ENCODE measurements at places on chromosomes 7 and 10. TPM values are rescaled to one million over a fixed set of nuclear protein-coding genes. Genes with fewer than 3 reads are reported as not detected.

Gene C1QL3
- not detected for total RNA-seq

Gene GIMAP7
- total RNA-seq, result 36.9 TPM

Gene ZPBP
- not detected for total RNA-seq

Gene ST7
- total RNA-seq, result 8.1 TPM

Gene PRSS2
- total RNA-seq, result not detected

Gene ELN
- total RNA-seq, result not detected

Gene GTPBP10
- total RNA-seq, result 42.5 TPM

Gene ACTL6B
- not detected for total RNA-seq

Gene HDAC9
- total RNA-seq, result 0.69 TPM

Gene SBDS
- 53.8 TPM for total RNA-seq

Gene CLDN4
- 0.16 TPM for total RNA-seq

Gene SFRP5
- total RNA-seq, result not detected

GRCh38 chr7:19215412-19215811, 70.2 kb upstream of the FERD3L start:
- H3K27ac ChIP-seq, result no peak overlapping the region
- H3K4me3 ChIP-seq, result no peak overlapping the region

GRCh38 chr7:158867214-158867984, 11.0 kb downstream of the DYNC2I1 start:
- peaks cover 19% of the 10 kb centered on the region for H3K36me3 ChIP-seq
- DNase-seq, result no peak
- no peaks in the 10 kb centered on the region for H3K27me3 ChIP-seq
- no peak overlapping the region for H3K27ac ChIP-seq
- peaks cover 35% of the 10 kb centered on the region for H3K4me1 ChIP-seq

DNA sequence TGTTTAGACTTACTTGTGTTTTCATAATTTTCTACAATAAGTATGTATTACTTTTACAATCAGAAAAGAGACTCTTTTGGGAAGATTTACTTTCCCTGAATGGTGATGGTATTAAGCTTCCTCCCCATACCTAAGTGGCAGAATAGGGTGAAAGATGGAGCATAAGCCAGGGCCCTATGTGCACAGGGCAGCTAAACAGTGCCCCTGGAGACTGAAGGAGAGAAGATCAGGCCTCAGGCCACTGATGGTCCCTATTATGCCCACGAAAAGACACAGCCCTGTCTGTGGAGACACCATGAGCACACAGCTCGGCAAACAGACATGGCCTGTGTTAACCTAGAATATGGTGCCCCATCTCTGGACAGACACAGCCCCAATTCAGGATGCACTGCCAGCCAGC, 139.4 kb downstream of the OAT start:
- H3K4me3 ChIP-seq, result no peak overlapping the region
- peaks cover 1% of the 10 kb centered on the region for H3K27me3 ChIP-seq
- H3K36me3 ChIP-seq, result no peaks in the 10 kb centered on the region

DNA sequence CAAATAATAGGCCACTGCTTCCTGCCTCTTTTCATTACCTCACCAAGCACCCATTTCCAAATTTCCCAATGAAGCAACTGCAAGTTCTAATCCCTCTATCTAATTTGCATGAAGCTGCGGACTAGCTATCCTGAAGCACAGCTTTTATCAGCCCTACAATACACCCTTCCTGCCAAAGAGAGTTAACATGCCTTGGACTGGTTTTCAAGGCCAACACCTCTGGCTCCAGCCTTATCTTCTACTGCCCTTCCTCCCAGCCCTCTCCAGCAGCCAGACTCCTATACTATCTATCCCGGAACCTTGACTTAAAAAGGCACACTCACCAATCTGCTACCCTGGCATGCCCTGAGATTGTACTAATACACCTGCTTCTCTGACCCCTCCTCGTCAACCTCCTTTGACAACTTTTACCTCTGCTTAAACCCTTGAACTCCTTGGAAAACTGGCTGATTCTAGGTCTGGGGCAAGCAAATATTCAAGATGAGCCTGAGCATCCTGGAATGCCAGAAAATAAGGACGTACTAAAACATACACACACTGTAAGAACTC, 73.4 kb downstream of the SGMS1 start:
- no peak overlapping the region for H3K4me3 ChIP-seq
- H3K4me1 ChIP-seq, result peaks cover 24% of the 10 kb centered on the region
- DNase-seq, result no peak
- H3K27me3 ChIP-seq, result no peaks in the 10 kb centered on the region

DNA sequence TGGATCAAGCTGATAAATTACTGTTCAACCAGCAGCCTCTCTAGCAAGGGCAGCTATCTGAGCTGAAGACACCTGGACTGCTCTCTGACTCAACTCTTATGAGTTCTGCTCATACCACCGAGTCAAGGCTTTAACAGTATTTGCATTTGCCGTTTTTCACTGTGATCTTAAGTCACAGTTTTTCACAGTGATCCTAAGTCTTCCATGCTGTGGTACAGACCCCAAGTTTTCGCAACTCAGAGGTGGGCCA, 31.3 kb downstream of the PIP4K2A start:
- H3K4me3 ChIP-seq, result peak overlapping the region; percentile 70
- no peaks in the 10 kb centered on the region for H3K27me3 ChIP-seq
- peak overlapping the region; percentile 97 for H3K27ac ChIP-seq
- peaks cover 86% of the 10 kb centered on the region for H3K4me1 ChIP-seq
- H3K36me3 ChIP-seq, result peaks cover 11% of the 10 kb centered on the region

GRCh38 chr10:3935141-3935540, 150.1 kb upstream of the KLF6 start:
- no peaks in the 10 kb centered on the region for H3K27me3 ChIP-seq
- H3K4me1 ChIP-seq, result peaks cover 50% of the 10 kb centered on the region
- H3K27ac ChIP-seq, result peak overlapping the region; percentile 91
- peaks cover 17% of the 10 kb centered on the region for H3K36me3 ChIP-seq
- peak; percentile 89 for DNase-seq
- H3K4me3 ChIP-seq, result peak overlapping the region; percentile 37

DNA sequence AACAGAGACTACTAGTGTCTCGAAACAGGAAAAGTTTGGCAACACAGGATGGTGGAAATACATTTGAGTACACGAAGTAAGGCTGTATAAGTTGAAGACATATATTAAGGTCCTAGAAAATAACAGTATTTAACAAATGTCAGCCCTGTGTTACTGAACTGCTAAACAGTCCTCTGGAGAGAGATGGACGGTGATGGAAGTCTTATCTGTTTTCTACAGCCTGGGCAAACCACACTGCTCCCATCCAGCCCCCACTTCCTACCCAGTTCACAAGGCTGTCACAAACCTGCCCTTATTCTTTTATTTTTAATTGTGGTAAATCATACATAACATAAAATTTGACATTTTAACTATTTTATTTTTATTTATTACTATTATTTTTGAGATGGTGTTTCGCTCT, 179.1 kb downstream of the DNAJC1 start:
- DNase-seq, result no peak
- H3K27ac ChIP-seq, result no peak overlapping the region
- peaks cover 25% of the 10 kb centered on the region for H3K36me3 ChIP-seq

- H3K27ac ChIP-seq, result no peak overlapping the region
- no peak for DNase-seq
- H3K4me1 ChIP-seq, result no peaks in the 10 kb centered on the region
- H3K4me3 ChIP-seq, result no peak overlapping the region
- H3K36me3 ChIP-seq, result no peaks in the 10 kb centered on the region
- peaks cover 17% of the 10 kb centered on the region for H3K27me3 ChIP-seq
Observed at GRCh38 chr7:94400643-94401427, 6.1 kb downstream of the COL1A2 start.

GRCh38 chr7:7751243-7752092, 33.1 kb upstream of the RPA3 start:
- no peak for DNase-seq
- H3K27ac ChIP-seq, result no peak overlapping the region
- no peaks in the 10 kb centered on the region for H3K27me3 ChIP-seq
- H3K4me1 ChIP-seq, result peaks cover 4% of the 10 kb centered on the region
- H3K36me3 ChIP-seq, result peaks cover 4% of the 10 kb centered on the region

DNA sequence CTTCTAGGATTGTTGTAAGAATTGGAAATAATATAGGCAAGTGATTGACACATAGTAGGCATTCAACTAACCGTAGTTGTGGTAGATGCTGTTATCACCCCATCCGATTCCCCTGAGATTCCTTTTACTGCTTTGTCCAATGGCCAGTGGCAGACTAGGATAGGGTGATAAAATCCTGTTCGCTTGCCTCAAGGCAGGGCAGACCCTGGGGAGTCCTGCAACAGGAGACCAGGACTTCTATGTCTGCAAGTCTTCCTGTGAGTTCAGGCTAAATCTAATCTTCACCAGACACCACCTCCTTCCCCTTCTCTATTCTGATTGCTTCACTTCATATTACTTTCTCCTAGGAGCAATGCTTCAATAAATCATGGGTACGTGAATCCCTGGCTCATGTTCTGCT, 42.8 kb upstream of the CREB5 start:
- peaks cover 24% of the 10 kb centered on the region for H3K27me3 ChIP-seq
- H3K4me3 ChIP-seq, result no peak overlapping the region
- DNase-seq, result no peak
- peaks cover 1% of the 10 kb centered on the region for H3K36me3 ChIP-seq
- H3K4me1 ChIP-seq, result no peaks in the 10 kb centered on the region

DNA sequence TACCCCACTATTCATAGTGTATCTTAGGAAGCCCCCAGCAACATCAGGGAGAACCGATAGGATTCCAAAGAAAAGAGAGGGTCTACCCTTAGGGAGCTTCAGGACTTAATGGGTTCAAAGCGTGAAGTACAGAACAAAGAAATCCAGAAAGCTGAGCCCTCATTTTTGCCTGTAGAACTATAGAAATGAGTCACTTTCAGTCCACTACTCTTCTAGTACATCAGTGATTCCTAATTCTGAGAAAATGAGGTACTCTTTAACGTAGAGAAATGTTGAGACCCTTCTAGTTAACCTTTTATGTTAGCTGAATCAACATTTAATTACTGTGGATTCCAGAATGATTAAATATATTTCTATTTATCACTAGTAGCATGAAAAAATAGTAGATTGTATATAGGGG, 1.8 kb downstream of the TDRD1 start:
- no peak overlapping the region for H3K4me3 ChIP-seq
- H3K27me3 ChIP-seq, result no peaks in the 10 kb centered on the region
- no peak overlapping the region for H3K27ac ChIP-seq
- H3K4me1 ChIP-seq, result peaks cover 2% of the 10 kb centered on the region
- no peak for DNase-seq

DNA sequence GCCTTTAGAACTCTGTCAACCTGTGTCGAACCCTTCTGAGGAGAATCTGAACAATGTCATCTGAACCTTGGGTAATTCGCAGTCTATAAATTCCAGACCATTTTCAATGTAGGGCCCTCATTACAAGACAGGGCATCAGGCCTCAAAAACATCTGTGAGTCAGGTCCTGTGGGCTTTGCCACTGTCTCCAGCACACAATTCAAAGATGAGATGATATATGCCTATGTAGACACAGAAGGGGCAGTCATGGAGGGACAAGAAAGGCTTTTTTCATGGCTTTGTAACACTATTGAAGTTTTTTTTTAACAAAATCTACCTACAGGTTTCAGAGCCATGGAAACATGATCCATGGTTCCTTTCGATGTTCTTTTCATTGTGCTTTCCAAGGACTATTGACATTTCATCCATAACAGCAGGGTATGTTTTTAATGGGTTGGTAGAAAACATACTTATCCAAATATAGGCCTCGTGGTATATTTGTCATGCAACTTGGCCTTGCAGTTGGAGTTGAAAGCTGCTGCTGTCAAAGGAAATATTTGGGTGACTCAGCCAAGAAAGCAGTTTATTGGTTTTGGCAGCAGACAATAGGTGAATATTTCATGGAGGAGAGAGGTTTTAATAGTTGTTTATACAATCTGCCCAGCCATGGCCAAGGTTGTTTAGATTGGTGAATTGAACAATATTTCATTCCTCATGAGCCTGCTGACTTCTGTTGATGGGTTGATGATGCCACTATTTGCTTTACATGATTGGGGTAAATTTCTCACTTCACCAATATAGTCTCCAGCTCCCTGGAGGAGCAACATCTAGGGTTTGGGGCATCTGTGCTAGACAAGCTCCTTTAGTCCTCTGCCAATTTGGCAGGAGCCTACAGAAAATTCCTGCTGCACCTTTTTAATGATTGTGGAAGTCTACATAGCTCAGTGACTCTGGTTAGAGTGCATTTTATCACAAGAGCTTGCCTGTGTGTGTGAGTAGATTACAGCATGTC, 158.4 kb upstream of the TMEM72 start:
- no peaks in the 10 kb centered on the region for H3K36me3 ChIP-seq
- H3K4me1 ChIP-seq, result no peaks in the 10 kb centered on the region
- no peak overlapping the region for H3K27ac ChIP-seq
- DNase-seq, result no peak
- no peak overlapping the region for H3K4me3 ChIP-seq
- H3K27me3 ChIP-seq, result peaks cover 1% of the 10 kb centered on the region

GRCh38 chr10:29255104-29255503, 33.8 kb upstream of the LYZL1 start:
- no peaks in the 10 kb centered on the region for H3K36me3 ChIP-seq
- no peaks in the 10 kb centered on the region for H3K4me1 ChIP-seq
- no peak overlapping the region for H3K27ac ChIP-seq
- H3K4me3 ChIP-seq, result no peak overlapping the region

DNA sequence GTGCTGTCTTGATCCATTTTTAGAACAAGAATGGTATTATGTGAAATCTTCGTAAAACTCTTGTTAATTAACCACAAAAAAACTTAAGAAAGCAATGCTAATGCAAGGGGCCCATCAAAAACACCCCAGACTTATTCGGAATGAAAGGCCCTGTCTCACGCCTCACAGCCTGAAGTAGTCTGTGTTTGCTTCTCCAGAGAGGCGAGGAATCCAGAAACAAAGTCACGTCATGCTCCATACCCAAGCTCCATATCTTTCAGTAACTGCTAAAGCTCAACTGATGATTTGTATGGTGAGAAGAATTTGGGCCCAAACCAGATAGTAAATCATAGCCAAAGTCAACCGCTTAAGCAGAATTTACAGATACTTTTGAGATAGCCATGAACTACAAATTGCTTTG, 155.4 kb downstream of the ATE1 start:
- H3K27ac ChIP-seq, result no peak overlapping the region
- no peaks in the 10 kb centered on the region for H3K4me1 ChIP-seq
- peaks cover 18% of the 10 kb centered on the region for H3K36me3 ChIP-seq
- no peaks in the 10 kb centered on the region for H3K27me3 ChIP-seq
- H3K4me3 ChIP-seq, result no peak overlapping the region

DNA sequence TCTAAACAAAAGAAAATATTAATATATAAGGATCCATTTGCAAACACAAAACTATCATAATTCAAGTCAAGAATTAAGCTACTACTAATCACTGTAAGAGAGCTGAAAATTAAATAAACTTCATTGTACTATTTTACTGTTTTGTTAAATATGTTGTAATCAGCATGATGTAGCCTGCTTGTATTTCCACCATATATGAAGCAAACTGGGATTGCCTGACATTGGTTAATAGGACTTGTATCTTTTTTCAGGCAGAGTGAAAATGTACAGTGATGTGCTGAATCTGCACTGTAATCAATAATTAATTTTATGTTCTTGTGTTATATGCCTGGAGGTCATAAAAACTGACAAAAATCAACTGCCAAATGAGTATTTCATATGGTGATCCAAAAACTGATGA, 25.4 kb downstream of the TRDMT1 start:
- no peak for DNase-seq
- H3K36me3 ChIP-seq, result peaks cover 3% of the 10 kb centered on the region
- no peak overlapping the region for H3K27ac ChIP-seq
- peaks cover 22% of the 10 kb centered on the region for H3K4me1 ChIP-seq
- H3K4me3 ChIP-seq, result no peak overlapping the region

Data from activated CD4-positive, alpha-beta T cell treated with anti-CD3 and anti-CD28 coated beads for 36 hours (primary cell).